Immature natural killer cell (primary cell): ENCODE measurements at places on chromosomes 4 and X.

DNA sequence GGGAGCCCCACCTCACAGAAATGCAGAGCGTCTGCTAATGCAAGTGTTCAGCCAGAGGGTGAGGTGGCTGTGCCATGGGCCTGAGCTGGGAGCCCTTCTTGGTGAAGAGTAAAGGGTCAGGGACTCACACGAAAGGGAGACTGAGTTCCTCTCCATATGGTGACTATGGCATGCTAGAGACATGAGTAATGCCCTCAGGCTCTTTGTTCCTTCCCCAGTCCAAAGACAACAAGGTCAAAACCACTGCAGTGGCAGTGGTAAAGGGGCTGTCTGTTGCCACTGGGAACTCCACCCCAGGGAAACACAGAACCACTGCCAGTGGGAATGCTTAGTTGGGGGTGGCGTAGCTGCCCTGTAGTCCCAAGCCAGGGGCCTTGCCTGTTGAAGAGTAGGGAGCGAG lies 22.4 kb downstream of the RAB40AL start:
- no peak overlapping the region for H3K27ac ChIP-seq
- DNase-seq, result no peak
- H3K36me3 ChIP-seq, result no peaks in the 10 kb centered on the region

DNA sequence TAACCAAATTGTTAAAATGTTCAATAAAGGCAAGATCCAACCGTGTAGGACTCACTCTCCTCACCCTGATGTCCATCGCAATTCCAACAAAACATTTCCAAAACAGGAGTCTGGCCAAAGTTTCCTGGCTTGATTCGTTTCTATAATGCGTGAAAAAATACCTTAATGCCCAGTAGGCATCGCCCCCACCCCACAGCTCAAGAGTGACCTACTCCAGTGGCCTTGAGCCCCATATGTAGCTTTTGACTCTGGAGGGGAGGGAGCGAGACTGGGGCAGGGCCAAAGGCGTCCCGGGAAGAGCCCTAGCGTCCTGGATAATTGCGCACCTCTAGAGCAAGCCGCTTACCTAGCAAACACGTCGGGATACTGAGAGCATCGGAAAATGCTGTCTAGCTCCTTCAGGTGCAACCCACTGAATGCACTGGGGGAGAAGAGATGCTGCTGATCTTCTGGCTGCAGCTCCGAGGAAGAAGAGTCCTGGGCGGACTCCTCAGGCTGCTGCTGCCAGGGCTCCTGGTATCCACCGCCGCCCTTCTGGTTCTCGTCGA lies 55.6 kb upstream of the NKAP start:
- no peak overlapping the region for H3K27ac ChIP-seq
- peak overlapping the region; percentile 33 for H3K4me3 ChIP-seq
- no peak for DNase-seq
- no peaks in the 10 kb centered on the region for H3K36me3 ChIP-seq
- H3K4me1 ChIP-seq, result peaks cover 15% of the 10 kb centered on the region

- no peak for DNase-seq
- H3K27ac ChIP-seq, result no peak overlapping the region
- no peaks in the 10 kb centered on the region for H3K36me3 ChIP-seq
- H3K4me1 ChIP-seq, result no peaks in the 10 kb centered on the region
These were observed 82.1 kb downstream of the NAT8L start for GRCh38 chr4:2141022-2141761.

GRCh38 chrX:97145934-97146333 lies 262.2 kb downstream of the RPA4 start:
- H3K4me3 ChIP-seq, result no peak overlapping the region
- no peak overlapping the region for H3K27ac ChIP-seq
- H3K4me1 ChIP-seq, result no peaks in the 10 kb centered on the region
- no peak for DNase-seq
- H3K27me3 ChIP-seq, result peaks cover 1% of the 10 kb centered on the region
- H3K36me3 ChIP-seq, result no peaks in the 10 kb centered on the region

- H3K4me1 ChIP-seq, result no peaks in the 10 kb centered on the region
- no peak for DNase-seq
- H3K27ac ChIP-seq, result no peak overlapping the region
- H3K36me3 ChIP-seq, result no peaks in the 10 kb centered on the region
- no peak overlapping the region for H3K4me3 ChIP-seq
- H3K27me3 ChIP-seq, result peaks cover 2% of the 10 kb centered on the region
These were observed 11.3 kb upstream of the PPM1K start for GRCh38 chr4:88295656-88296055.

GRCh38 chrX:119693040-119693995 lies at the start of gene SEPTIN6:
TSS of gene SEPTIN6 (minus strand) at chrX:119693168. CDS start at chrX:119693105, 63 bp downstream.
- H3K27me3 ChIP-seq, result peaks cover 8% of the 10 kb centered on the region
- H3K27ac ChIP-seq, result peak within 1 kb of the TSS; percentile 92
- peak within 1 kb of the TSS; percentile 97 for H3K4me3 ChIP-seq
- H3K4me1 ChIP-seq, result peaks cover 41% of the 10 kb centered on the region

DNA sequence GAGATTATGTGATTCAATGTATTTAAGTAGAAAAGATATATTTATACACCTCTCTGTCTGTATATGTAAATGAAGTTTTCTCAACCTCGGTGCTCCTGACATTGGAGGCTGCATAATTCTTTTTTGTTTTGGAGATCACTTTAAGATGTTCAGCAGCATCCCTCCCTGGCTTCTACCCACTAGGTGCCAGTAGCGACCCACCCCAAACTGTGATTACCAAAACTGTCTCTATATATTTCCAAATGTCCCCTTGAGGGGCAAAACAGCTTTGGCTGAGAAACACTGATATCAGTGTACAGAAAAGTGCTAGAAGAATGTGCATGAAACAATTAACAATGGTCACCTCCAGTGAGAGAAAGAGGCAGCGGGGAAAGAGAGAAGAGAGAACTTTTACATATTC lies 51.2 kb downstream of the DCX start:
- H3K36me3 ChIP-seq, result no peaks in the 10 kb centered on the region
- H3K27me3 ChIP-seq, result peaks cover 2% of the 10 kb centered on the region
- H3K27ac ChIP-seq, result no peak overlapping the region
- no peak overlapping the region for H3K4me3 ChIP-seq

DNA sequence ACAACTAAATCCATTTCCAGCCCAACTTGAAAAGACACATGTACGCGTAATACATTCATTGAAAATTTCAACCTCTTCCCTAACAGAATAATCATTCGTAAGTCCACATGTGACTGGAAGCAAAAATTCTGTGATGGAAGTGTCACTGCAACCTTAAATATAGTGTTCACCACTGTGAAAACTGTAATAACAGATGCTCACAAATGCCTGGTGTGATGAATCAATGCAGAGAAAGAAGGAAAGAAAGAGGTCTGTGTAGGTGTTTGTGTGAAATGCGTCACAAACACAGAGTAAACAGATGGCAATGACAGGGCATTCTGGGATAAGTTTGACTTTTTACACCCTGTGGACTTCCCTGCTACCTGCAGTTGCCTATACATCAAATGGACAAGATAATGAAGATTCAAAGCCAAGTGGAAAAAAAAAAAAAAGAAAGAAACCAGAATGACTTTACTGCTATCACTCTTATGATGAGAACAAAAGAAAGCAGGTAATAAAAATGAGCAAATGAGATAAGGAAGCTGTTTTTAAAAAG lies 123.3 kb downstream of the EPHA5 start:
- H3K27ac ChIP-seq, result no peak overlapping the region
- H3K36me3 ChIP-seq, result no peaks in the 10 kb centered on the region
- DNase-seq, result no peak
- no peak overlapping the region for H3K4me3 ChIP-seq

- H3K27ac ChIP-seq, result no peak overlapping the region
- H3K36me3 ChIP-seq, result no peaks in the 10 kb centered on the region
- H3K4me1 ChIP-seq, result no peaks in the 10 kb centered on the region
These were observed 105.0 kb downstream of the NDST3 start for GRCh38 chr4:118139241-118139640.

GRCh38 chr4:47839259-47839658 lies 1.4 kb upstream of the CORIN start:
- H3K4me3 ChIP-seq, result peak overlapping the region; percentile 30
- H3K36me3 ChIP-seq, result peaks cover 12% of the 10 kb centered on the region
- H3K27me3 ChIP-seq, result peaks cover 2% of the 10 kb centered on the region
- no peak for DNase-seq
- H3K4me1 ChIP-seq, result peaks cover 25% of the 10 kb centered on the region

GRCh38 chr4:184395451-184395917 lies 78.9 kb downstream of the IRF2 start:
- no peak for DNase-seq
- H3K27ac ChIP-seq, result no peak overlapping the region
- no peaks in the 10 kb centered on the region for H3K27me3 ChIP-seq
- peaks cover 6% of the 10 kb centered on the region for H3K4me1 ChIP-seq
- no peak overlapping the region for H3K4me3 ChIP-seq

DNA sequence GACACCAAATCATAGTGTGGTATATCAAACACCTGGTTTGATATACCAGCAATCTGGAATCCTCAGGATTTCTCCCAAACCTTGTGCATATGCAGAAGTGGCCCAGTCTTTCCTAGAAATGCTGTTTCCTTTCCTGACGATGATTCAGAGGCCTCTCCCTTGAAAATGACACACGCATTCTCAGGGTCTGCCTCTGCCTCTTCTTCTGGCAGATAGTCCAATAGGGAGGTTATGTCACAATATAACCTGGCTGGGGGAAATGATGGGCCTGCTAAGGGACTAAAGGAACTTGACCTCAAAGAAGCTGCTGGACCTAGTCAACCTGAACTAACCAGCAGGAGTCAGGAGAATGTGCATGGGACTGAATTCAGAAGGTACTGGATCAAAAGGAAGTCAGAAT lies 435.2 kb downstream of the IDS start:
- H3K27me3 ChIP-seq, result no peaks in the 10 kb centered on the region
- no peak for DNase-seq
- H3K27ac ChIP-seq, result no peak overlapping the region
- H3K4me3 ChIP-seq, result no peak overlapping the region

DNA sequence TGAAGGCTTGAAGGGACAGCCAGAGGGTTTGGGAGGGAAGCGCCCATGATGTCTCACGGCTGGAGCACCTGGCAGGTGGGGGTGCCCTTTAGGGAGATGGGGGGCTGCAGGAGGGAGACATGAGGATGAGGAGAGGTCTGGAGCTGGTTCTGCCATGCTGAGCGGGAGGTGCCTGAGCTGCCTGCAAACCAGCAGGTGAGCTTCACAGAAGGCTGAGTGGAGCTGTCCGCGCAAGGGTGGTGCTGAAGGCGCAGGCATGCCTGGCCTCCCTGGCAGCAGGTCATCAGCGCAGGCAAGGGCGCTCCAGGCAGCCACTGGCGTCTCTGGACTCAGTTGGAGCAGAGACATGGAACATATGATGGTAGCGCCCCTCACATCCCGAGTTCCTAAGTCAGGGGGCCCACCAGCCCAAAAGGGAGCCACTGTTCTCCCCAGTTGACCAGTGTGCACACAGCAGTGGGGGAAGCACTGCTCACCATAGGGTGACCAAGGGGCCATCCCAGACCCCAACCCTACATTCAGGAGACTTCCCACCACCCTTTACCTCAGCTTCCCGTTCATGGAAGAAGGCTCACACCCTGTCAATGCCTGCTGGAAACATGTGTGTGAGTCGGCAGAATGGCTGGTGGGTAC lies 25.8 kb downstream of the ADRA2C start:
- no peak overlapping the region for H3K27ac ChIP-seq
- DNase-seq, result peak; percentile 19
- H3K4me3 ChIP-seq, result no peak overlapping the region
- H3K36me3 ChIP-seq, result no peaks in the 10 kb centered on the region
- H3K27me3 ChIP-seq, result peaks cover 13% of the 10 kb centered on the region
- H3K4me1 ChIP-seq, result no peaks in the 10 kb centered on the region

DNA sequence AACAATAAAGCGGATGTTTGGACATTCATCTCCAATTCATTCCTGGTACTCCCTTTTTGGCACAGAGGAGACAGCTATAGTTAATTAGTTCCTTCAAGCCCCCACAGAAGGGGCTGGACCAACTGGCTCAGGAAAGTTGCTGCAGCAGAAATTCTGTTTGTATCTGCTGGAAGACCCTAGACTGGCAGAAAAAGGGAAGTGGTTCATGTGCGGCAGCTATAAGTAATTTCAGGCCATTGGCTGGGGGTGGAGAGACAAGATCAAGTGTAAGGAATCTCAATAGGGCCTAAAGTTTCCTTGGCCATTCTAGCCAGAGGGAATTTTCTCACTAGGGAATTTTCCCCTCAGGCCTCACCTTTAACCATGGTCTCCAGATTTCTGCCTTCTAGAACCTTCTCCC lies 89.9 kb upstream of the DHX15 start:
- peaks cover 5% of the 10 kb centered on the region for H3K27me3 ChIP-seq
- H3K4me1 ChIP-seq, result no peaks in the 10 kb centered on the region
- H3K36me3 ChIP-seq, result no peaks in the 10 kb centered on the region
- H3K4me3 ChIP-seq, result no peak overlapping the region

DNA sequence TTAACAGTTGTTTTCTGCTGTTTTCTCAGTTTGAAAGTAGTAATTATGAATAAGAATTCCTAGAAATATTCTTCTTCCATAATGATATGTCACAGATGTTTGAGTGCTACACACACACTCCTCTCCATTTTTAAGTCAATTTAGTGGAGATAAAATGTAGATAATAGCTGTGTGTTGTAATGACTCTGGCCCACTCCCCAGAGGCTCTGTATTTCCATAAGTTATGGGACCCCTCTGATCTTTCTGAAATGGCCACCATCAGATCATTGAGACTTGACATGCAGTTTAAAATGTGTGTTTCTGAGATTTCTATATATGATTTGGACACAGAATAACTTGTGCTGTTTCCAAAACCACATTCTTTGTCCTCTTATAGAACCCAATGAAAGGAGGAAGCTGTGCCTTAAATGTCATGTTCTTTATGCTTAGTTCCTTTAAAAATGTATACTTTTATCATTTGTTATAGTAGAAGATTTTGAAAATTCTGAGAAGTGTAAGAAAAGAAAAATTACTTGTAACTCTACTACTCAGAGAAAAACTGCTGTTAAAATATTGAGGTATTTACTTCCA lies 46.4 kb downstream of the GAB1 start:
- H3K4me1 ChIP-seq, result peaks cover 21% of the 10 kb centered on the region
- no peaks in the 10 kb centered on the region for H3K36me3 ChIP-seq
- DNase-seq, result no peak
- H3K27ac ChIP-seq, result peak overlapping the region; percentile 45
- peak overlapping the region; percentile 36 for H3K4me3 ChIP-seq

GRCh38 chr4:36046026-36046425 lies 198.3 kb downstream of the ARAP2 start:
- H3K4me3 ChIP-seq, result no peak overlapping the region
- peaks cover 25% of the 10 kb centered on the region for H3K36me3 ChIP-seq
- no peak overlapping the region for H3K27ac ChIP-seq

GRCh38 chr4:42331914-42332368 lies 65.3 kb upstream of the SHISA3 start:
- H3K27ac ChIP-seq, result no peak overlapping the region
- no peaks in the 10 kb centered on the region for H3K4me1 ChIP-seq
- no peak for DNase-seq
- H3K27me3 ChIP-seq, result peaks cover 3% of the 10 kb centered on the region
